Natural killer cell (primary cell): ENCODE measurements at places on chromosomes 2 and 18. TPM values are rescaled to one million over a fixed set of nuclear protein-coding genes. Genes with fewer than 3 reads are reported as not detected.

DNA sequence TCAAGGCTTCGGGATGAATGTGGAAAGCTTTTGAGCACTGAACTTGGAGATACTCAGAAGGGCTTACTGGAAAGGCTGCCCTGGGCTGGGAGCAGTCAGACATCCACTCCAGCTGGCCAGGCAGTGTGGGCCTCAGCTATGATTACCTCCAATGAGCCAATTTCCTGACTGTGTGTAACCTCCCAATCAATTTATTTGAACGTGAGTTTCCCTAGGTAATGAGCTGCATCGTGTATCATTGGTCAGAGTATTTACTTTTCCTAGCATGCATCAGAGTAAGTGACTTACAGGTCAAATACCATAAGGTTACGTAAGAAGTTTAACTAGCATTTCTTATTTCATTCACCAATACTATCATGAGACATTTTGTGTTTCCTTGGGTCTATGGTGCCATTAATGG, 11.0 kb upstream of the CTAGE1 start:
- no peak for DNase-seq

DNA sequence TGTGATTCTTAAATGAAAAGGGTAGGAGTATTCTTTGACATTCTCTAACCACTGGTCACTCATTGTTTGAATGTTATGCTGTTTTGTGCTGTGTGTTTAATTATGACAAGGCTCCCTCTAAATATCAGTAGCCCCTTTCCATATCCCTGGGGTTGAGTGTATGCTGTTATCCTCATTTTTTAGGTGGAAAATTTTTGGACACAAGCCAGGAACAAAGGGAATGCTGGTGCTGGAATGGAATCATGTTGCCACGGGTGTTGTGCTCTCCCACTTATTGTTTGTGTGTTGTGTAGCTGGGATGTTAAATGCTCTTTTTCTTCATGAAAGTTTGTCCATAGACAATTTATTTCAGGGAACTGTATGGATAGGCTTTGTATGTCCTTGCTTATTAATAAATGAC, 43.3 kb downstream of the ZNF532 start:
- no peak for DNase-seq

- DNase-seq: no peak
Measured at GRCh38 chr18:30016179-30016578, 1026.4 kb downstream of the DSC3 start.

ANKRD39 gene
- total RNA-seq: 21.6 TPM

- no peak for DNase-seq
Measured at GRCh38 chr18:76133873-76134272, 361.2 kb downstream of the ZNF516 start.

DLGAP1 gene
- not detected for total RNA-seq

- no peak for DNase-seq
Measured at GRCh38 chr2:118049140-118049815, 35.4 kb upstream of the CCDC93 start.

DNA sequence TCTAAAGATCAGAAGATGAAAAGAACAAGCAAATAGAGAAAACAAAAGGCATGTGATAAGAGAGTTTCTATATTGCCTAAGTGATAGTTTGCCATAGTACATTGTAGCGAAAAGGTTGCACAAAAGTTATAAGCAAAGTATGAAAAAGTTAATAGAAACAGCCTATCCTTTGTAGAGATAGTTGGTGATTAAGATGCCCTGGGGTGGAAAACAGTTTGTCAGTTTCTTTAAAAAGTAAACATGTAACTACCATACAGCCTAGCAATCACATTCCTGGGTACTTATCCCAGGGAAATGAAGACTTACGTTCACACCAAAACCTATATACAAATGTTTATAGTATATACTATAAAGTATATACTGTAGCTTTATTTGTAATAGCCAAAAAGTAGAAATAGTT, 16.9 kb upstream of the DAPL1 start:
- no peak for DNase-seq

GRCh38 chr18:77062518-77063003, 70.0 kb downstream of the MBP start:
- peak; percentile 92 for DNase-seq

DNA sequence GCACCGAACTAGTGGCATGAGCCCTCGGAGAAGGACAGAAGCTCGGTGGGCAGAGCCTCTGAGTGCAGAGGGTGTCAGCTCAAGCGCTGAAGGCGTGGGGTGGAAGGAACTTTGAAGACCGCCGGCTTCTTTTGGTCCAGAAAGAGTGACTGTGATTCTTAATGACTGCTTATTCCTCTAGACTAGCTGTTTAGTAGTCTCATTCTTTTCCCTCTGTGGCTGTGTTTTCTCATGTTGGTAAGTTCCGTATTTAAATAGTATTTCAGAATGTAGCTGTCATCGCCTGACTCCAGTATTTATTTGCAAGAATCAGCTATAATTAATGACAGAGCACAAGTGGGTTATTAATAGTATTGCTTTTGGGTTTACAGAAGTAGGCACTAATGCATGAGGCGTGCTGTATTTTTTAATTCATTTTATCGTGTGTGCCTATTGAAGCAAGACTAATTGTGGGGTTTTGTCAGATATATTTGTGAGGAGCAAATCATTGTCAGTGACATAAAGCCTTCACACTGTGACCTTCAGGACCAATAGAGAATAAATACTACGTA, 80.8 kb upstream of the NFATC1 start:
- DNase-seq: no peak

CYS1 gene
- total RNA-seq: not detected

CD8B2 gene
- total RNA-seq: 1.0 TPM

DNA sequence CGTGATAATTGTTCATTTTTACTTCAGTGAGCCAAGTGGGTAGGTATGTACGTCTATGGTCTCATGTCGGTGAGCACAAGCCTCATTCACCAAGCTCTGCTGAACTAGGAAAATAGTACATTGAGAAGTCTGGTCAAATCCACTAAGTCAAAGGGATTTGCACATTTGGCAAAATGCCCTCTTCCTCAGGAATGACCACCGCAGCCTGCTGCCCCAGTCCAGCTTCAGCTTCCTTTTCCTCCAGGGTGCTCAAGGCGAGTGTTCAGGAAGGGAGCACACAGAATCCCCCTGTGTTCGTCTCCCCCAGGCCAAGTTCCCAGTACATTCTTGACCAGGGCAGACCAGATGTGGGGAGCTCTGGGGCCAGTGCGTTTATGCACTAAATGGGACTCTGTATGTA, 23.0 kb downstream of the TCF7L1 start:
- DNase-seq: no peak

GRCh38 chr2:119536707-119537106, 7.5 kb upstream of the CFAP221 start:
- DNase-seq: no peak

GRCh38 chr2:102130647-102130991, 11.9 kb upstream of the IL1R1 start:
- no peak for DNase-seq

ANKRD30BL gene
- total RNA-seq: not detected

- no peak for DNase-seq
Measured at GRCh38 chr2:71801969-71802368, 345.7 kb downstream of the CYP26B1 start.

DNA sequence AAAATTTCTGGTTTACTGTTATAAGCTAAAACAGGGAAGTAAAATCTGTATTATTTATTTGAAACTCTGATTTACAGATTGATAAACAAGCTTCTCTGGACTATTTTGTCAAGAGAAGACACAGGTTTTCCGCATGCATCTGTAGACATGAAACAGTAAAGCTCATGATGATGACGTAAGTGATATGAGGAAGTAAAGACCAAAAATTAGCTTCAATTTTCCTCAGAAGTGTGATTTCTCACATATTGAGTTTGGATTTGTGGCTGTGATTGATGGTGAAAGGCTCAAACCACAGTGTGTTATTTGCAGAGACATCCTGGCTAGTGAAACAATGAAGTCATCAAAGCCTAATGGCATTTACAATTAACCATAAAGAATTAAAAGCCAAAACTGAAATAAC, 12.6 kb upstream of the LONRF2 start:
- no peak for DNase-seq

OTOF gene
- total RNA-seq: 1.4 TPM

GRCh38 chr2:175461839-175462238, 280.3 kb upstream of the ATP5MC3 start:
- DNase-seq: no peak
